Cerebellar nuclear complex (tissue), 1 donor: ENCODE measurements at places on chromosomes 16 and 17.

DNA sequence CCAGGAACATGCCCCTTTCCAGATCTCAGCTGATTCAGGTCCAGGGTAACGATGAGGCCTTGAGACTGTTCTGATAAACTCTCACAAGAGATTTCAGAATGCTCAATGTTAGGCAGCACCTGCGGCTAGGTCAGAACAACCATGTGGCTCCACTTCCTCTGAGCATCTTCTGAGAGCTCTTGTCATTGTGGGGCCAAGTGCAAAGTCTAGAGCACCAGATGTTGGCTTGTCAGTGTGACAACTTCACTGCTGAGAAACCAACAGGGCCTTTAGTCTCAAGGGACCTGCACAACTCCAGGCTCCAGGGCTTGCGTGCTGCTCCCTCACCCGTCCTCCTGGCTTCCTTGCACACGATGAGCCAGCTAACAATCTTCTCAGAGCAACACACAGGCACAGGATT lies 29.0 kb downstream of the FCSK start:
- DNase-seq, result no peak

- DNase-seq, result no peak
Observed at GRCh38 chr17:13030459-13031300, 12.9 kb upstream of the ELAC2 start.

DNA sequence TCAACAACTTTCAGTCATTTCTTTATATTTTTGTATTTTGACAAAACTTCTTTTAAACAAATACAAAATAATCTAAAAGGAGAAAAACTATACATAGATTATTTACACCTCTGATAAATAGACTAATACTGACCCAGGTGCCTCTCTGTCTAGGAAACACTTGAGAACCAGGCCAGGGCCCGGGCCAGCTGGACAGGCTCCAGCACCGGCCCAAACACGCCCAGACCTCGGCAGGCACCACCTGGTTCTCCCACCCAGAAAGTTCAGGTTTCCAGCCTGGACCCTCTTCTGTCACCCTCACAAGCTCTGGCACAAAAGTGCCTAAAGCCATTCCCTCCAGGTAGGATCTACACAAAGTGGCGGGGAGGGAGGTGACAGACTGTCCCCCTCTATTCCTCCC lies 97.0 kb upstream of the DNAH17 start:
- no peak for DNase-seq

DNA sequence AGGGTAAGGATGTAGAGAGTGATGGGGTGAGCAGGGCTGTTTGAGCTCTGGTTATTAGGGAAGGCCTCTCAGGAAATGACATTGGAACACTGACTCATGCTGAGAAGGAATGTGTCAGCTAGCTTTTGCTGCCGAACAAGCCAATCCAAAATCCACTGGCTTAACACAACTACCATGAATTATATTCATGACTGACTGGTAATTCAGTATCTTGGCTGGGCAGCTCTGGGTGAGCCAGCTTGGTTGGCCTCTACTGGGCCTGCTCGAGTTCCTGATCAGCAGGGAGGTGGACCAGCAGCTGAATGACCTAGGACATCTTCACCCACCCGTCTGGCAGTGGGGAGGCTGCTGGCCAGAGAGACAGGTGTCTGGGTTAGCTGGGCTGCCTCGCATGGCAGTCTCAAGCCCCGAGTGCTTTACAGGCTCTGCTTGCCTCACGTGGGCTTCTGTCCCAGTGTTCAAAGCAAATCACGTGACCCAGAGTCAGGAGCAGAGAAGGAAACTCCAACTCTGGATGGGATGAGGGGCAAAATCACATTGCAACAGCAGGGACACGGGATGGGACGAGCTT lies 209.4 kb downstream of the KATNIP start:
- DNase-seq, result no peak

GRCh38 chr17:41581366-41582060 lies 5.2 kb downstream of the KRT14 start:
- DNase-seq, result no peak

GRCh38 chr17:76420356-76421043 lies 32.5 kb downstream of the UBE2O start:
- no peak for DNase-seq
